NCI-H2107 (cell line): ENCODE measurements at places on chromosomes 12 and 14.

DNA sequence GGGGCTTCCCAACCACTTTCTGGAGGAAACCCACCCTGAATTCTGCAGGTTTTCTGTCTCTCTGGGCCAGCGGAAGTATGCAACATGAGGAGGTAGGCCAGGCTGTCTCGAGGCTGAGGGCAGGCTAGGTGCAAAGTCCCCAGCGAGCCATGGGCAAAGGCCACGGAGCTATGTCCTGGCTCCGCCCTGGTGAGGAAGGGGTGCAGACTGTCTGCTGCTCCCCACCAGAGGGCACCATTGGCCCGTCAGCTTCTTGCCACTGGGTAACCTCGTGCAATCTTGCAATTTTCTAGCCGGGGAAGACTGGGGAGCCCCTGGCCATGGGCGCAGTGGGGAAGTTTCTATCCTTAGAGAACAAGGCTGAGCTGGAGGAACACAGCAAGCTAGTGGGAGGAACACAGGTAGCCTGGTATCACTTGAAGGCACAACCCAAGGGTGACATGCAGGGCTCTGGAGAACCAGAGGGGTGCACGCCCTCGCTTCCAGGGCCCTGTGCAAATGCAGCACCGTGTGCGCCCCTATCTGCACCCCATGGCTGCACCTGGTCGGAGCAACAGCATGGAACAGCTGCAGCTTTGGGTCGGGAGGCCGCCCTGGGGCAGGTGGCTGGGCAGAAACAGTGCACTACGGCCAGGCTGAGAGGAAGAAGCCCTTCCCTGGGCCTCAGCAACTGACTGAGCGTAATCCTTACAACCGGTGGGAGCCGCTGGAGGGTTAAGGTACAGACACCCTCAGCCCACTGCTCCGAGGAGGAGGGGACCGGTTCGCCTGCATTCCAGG lies 27.6 kb upstream of the RPLP0 start:
- DNase-seq = peak; percentile 82

DNA sequence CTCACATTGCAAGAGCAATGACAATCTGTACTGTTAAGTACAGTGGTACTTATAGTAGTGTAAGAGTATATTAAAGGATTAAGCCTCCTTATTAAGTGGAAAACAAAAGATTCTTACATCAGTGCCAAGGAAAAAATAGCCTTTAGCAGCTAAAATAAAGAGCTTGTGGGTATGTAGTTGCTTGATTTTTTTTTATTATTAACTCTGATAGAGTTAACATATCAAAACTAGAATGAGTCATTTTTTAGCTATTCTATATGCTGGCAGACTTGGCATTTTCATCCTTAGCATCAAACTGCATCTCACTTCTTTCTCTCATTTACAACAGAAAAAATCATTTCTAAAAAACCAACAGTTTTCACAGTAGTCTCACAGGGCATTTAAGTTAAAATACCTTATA lies 86.5 kb downstream of the ATP2B1 start:
- no peak for DNase-seq

DNA sequence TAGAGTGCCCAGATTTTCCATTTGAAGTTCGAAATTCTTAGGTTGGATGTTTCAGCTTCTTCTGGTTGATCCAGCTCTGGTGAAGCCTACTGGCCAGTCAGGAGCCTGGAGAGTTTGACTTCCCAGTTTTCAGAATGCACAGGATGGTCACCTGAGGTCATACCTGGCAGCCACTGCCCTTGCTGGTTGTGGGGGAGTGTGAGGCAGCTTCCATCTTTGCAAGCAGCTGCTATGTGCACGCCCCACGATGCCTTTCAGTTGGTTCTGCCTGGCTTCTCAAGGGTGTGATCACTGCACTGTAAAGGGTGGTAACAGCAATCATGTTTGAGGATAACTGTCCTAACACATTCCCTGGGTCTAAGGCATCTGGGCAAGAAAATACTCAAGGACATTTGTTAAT lies 15.4 kb downstream of the CCDC92 start:
- no peak for DNase-seq

GRCh38 chr14:57578801-57579200 lies 85.1 kb upstream of the CCDC198 start:
- no peak for DNase-seq

DNA sequence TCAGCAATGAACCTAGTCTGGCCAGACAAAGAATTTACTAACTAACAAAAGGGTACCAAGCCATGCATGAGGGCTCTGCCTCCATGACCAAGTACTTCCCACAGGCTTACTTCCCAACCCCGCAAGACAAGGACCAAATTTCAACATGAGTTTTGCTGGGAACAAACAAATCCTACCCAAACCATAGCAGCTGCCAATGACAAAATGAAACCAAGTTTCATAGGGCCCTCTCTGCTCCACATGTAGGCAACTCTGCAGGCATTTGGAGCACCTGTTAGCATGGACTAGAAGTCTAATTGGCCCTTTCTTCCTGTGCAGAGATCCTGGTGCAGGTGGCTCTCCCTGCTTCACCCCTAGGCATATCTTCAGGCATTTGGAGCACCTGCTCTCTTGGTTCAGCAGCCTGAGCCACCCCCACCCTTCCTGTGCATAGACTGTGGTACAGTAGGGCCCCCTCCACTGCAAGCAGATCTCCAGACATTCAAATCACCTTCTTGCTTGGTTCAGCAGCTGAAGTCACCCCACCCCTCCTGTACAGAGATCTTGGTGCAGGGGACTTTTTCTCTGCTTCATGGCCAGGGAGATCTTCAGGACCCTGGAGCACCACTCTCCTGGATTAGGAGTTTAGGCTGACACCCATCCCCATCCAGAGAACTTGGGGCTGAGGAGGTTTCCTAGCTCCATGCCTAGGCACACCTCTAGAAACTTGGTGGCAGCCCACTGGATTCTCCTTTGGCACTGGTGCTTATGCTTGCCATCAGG lies 308.7 kb downstream of the RPAP3 start:
- no peak for DNase-seq

GRCh38 chr14:94646066-94646465 lies 33.9 kb downstream of the SERPINA3 start:
- DNase-seq = no peak

- no peak for DNase-seq
Observed at GRCh38 chr12:58502226-58502625, 418.1 kb downstream of the LRIG3 start.

GRCh38 chr14:101068313-101069227 lies 165.0 kb upstream of the RTL1 start:
- no peak for DNase-seq

- peak; percentile 67 for DNase-seq
Observed at GRCh38 chr12:47837190-47838171, 17.8 kb upstream of the HDAC7 start.

DNA sequence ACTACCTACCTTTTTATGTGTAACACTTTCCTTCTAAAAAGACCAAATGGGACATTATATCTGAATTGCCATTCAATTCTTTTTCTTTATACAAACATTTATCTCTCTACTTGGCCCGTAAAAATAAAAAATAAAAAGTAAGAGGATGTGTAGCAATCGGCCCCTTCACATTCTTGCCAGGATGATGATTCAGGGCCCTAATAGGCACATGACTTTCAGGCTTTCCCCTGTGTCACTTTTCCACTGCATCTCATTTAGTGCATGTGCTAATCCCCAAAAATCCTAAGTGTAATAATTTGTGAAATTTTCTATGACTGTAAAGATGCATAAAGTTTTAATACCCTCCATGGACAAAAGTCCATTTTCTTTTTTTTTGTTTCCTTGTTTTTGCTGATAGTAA lies 23.0 kb upstream of the ATP2B1 start:
- no peak for DNase-seq

GRCh38 chr12:6957151-6957701 lies 6.1 kb downstream of the PTPN6 start:
- no peak for DNase-seq

DNA sequence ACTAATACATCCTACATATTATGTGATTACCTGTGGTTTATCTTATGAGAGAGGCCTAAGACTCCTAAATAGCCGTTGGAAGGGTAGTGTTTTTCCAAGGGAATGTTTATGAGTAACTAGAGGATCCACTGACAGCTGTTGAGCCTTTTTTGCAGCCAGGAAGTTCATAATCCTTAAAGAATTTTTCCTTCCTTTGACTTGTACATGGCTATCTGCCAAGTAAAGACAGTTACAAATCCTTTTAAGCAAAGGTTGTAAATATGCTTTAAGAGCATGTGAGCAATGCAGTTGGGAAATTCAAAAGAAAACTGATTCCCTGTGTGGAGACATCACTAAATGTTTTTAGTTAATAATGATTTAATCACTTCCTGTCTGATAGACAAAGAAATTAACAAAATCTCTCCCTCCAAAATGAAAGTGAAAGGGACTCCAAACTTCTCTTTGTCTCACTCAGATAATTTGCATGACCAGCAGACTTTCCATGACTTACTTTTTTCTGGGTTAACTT lies 333.8 kb downstream of the PDZRN4 start:
- DNase-seq = no peak

GRCh38 chr14:61531465-61532122 lies 163.7 kb upstream of the HIF1A start:
- no peak for DNase-seq

DNA sequence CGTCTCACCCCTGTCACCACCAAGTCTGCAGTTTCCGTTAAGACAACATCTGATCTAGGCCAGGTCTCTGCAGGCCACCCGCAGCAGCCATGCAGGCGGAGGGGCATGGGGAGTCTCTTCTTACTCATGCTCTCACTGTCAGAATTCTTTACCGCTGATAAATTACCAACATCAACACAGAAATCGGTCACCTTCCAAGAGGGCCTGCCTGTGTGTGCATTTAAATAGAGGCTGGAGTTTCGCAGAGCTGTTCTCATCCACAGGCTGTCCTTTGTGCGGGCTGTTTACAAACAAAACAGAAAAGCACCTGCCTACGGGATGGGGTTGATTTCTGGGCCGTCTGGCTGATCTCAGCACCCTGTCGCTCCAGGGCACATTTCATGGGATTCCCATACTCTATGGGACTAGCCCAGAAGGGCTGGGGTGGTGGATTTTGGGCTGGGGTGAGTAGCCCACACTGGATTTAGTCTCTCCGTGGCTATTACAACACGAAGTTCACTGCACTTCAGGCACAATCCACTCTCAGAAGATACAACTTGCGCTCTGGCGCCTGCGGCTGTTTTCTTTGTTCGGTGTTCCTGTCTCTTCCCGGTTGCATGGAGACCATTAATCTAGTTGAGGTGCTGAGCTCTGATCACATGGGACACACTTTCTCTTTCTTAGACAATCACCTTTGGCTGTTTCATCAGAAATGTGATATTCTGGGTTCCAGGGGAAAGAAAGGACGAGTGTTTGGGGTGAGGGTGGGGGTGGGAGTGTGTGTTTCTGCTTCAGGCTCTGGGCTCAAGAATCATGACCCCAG lies 331.1 kb downstream of the GLT1D1 start:
- DNase-seq = peak; percentile 39

DNA sequence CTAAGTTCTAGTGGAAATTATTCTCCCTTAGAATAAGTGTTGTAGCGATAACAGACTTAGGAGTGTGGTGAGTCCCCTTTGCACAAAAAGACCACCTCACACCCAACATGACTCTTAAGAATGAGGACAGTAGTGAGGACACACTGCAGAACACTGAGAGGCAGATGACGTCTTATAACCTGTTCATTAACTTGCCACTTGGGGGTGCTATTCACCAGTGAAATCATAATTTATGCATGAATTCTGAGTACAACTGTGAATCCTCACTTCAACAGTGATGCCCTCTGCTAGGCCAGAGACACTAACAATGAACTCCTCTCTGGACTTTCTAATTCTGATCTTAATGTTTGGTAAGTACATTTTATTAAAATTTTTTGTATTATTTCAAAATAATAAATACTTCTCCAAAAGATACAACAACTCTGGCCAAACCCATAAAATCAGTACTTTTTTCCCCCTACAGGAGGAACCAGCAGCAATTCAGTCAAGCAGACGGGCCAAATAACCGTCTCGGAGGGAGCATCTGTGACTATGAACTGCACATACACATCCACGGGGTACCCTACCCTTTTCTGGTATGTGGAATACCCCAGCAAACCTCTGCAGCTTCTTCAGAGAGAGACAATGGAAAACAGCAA lies 274.7 kb downstream of the DAD1 start:
- DNase-seq = peak; percentile 19

- no peak for DNase-seq
Observed at GRCh38 chr14:96587823-96588385, 85.7 kb downstream of the PAPOLA start.

DNA sequence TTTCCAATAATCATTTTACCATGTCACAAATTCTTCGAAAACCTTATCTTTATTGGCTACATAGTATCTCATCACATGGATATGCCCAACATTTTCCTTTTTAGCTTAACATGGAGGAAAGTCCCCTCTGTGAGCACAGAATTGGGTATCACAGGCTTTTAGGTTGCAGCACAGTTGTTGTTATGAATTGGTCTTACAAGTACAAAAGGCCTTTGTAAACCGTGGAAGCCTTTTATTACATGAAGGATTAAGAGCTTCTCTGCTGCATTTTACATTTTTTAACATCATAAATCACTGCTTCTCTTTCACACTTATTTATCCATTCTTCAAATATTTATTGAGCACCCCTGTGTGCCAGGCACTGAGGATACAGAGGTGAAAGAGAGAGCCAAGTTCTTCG lies 26.2 kb downstream of the UBE3B start:
- no peak for DNase-seq

DNA sequence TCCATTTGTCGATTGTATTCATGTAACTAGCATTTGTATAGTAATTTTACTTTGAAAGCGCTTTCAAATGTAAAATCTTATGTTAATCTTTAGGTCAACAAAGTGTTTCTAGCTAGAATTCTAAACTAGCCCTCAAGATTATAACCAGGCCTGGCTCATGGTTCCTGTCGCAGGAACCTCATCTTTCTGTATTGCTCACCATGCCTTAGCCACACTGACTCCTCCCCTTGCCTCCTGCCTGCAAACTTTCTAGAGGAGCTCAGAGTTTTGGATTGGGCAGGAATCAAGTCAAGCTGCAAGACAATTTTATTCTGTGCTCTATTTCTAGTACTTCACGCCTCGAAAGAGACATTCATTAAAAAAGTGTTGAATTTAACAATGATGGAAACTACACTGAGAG lies 99.8 kb downstream of the TGFB3 start:
- no peak for DNase-seq

DNA sequence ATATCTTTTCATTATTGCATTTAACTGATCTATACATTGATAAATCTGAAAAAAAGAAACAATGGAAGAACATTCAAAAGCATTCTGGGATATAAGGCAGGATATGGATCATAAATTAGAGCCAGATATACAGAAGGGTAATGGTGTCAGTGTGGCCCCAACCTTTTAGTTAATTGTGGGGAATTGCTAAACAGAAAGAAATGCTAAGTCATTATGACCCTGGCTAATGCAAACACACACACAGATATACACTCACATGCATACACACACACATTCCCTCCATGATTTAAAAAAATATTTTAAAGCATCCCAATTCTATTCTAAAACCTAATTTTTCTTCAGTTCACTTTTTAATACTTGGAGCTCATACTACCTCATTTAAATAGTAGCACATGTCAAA lies 404.5 kb downstream of the BCAT1 start:
- no peak for DNase-seq

GRCh38 chr14:62117010-62117750 lies 355.0 kb downstream of the SNAPC1 start:
- peak; percentile 91 for DNase-seq

GRCh38 chr12:49535921-49536525 lies 2.8 kb upstream of the KCNH3 start:
- DNase-seq = no peak

- DNase-seq = no peak
Observed at GRCh38 chr12:99911967-99912366, 72.8 kb downstream of the ANKS1B start.

GRCh38 chr12:27899151-27899661 lies 73.3 kb downstream of the PTHLH start:
- no peak for DNase-seq

- DNase-seq = no peak
Observed at GRCh38 chr14:49594347-49595091, 4.2 kb upstream of the LRR1 start.

- no peak for DNase-seq
Observed at GRCh38 chr12:106154751-106155273, 16.1 kb upstream of the NUAK1 start.
